ENCODE measurements at places on chromosomes 12 and 14.

GRCh38 chr12:238736-239398, 23.8 kb downstream of the SLC6A13 start:
- no peak for DNase-seq

DNA sequence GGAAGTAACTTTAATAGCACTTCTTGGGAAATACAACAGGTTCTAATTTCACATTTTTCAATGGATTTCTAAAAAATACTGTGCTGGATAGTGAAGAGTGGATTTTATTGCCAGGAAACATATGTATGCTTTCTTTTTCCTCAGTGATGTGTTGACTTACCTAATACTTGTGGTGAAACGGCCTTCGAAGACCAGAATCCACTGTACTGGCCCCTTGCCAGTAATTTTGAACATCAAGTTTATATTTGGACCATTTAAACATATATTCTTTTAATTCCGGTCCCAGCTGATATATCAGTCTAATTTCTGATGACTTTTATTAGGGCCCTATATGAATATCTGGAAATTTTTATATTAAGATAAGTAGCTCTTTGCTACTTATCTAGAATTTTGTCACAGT, 1.8 kb downstream of the MSRB3 start:
- no peak for DNase-seq

GRCh38 chr14:97299661-97300060, 502.5 kb downstream of the VRK1 start:
- DNase-seq: peak; percentile 6

DNA sequence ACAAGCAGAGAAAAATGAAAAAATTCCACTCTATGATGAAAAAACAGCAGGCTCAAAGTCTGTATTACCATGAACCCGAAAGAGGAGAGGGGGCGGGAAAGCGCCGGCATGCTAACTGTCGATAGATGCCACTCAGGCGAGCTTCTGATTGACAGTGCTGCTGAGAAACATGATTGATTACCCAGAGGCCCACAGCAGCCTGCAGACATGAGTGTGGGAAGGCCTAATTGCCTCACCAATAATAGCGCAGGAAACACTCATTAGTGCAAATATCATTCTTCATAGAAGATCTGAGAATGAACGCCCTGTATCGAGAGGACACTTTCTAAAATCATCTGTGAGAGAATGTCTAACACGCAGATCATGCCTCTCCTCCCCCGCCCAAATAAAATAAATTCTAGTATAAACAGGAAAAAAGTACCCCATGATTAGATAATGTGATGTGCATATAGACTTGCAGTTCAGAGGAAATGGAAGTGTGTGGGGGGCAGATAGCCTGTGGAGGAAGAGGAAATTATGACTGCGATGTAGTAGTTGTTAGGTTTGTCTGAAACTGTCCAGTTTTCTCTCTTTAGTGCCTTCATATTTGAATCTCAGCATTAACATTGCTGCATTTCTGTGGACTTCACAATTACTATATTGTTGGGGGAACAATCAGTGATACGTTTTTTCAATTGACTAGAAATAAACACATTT, 15.6 kb downstream of the TPH2 start:
- no peak for DNase-seq

DNA sequence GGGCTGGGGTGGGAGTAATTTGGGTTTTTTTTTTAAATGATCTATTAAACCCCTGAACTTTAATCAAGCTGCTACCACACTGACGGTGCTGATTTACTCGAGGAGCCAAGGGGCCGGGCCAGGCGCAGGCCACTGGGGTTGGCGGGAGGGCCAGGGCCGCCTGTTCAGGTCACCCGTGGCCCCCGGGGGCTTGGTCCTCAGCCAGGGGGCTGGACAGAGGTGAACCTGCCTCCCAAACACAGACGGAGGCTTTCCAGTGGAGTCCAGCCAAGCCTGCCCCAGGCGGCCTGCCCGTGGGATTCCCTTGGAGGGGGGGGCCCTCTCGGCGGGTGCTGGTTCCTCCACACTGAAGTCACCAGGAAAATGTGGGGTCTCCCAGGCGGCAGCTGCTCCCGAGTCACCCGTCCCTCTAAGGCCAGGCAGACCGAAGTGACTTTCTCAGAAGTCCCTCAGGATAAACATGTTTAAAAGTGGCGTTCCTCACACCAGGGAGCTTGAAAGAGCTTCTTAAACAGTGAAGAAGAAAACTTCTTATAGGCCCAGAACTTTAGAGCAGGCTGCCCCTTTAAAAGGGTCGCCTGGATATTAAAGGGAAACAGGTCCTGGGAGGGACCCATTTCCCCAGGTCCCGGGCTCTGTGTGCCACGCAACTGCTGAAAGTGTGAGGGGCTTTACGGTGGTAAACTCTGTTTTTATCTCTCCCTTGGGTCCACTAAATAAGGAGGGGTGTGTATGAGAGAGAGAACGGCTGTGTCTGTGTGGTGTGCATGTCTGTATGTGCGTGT, 167.2 kb upstream of the GSC start:
- DNase-seq: no peak

DNA sequence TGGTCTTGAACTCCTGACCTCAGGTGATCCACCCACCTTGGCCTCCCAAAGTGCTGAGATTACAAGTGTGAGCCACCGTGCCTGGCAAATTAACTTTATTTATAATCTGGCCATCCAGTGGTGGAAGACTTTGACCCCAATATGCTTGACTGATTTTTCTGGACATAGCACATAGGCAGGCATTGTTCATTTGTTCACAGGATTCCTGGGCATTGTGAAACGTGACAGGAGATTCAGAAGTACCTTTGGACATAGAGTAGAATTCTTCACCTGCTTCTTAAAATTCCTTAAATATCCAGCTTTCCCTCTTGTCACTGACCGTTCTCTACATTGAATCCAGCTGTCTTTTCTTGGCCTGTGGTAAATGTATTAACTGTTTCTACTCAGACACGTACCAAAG, 103.1 kb downstream of the SCN8A start:
- no peak for DNase-seq

GRCh38 chr14:61930101-61930857, 168.1 kb downstream of the SNAPC1 start:
- DNase-seq: no peak

DNA sequence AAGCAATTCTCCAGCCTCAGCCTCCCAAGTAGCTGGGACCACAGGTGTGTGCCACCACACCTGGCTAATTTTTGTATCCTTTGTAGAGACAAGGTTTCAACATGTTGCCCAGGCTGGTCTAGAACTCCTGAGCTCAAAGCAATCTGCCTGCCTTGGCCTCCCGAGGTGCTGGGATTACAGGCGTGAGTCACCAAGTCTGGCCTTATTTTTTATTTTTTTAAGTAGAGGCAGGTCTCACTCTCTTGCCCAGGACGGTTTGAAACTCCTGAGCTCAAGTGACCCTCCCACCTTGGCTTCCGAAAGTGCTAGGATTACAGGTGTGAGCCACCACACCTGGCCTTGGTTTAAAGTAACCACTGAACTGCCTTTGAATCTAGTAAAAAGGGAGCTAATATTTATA, 56.8 kb downstream of the SPPL3 start:
- no peak for DNase-seq

GRCh38 chr14:23877538-23878180, 75.9 kb upstream of the DHRS4 start:
- no peak for DNase-seq

GRCh38 chr14:95577870-95578269, 43.0 kb downstream of the GLRX5 start:
- no peak for DNase-seq

GRCh38 chr12:76018111-76018510, 13.5 kb downstream of the PHLDA1 start:
- DNase-seq: no peak

GRCh38 chr12:110543252-110543959, 39.7 kb downstream of the PPTC7 start:
- no peak for DNase-seq

DNA sequence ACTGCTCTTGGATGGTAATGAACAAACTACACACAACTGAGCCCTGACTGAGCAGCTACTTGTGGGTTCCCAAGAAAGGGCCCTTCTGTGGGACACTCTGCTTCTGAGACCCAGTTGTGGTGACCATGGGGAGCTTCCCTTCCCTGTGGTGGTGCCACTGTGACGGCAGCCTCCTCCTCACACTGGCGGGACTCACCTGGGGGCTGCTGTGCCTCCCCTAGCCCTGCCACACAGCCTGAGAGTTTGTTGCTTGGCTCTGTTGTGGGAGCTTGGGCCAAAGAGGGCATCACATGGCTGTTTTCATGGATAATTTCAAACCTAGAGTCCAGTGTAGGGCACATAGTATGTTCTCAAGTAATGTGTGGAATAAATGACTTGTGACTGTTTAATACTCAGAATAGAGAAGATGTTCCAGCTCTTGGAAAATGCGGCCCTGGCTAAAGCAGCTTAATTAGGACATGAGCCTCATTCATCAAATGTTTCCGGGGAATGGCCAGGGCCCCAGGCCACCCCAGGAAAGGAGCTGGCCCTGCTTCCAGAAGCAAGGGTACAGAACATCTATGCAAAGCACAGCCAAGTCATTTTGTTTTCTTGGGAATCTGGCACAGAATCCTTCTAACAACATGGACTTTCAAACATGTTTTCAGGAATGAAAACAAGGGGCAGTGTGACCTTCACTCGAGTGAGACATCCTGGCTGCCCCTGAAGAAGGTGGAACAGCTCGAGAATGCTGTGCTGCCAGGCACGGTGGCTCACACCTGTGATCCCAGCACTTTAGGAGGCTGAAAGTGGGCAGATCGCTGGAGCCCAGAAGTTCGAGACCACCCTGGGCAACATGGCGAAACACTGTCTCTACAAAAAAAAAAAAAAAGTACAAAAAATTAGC, 21.2 kb downstream of the ZFYVE21 start:
- no peak for DNase-seq

Measured in effector memory CD8-positive, alpha-beta T cell (primary cell).